ENCODE measurements at places on chromosomes 6 and 20.

DNA sequence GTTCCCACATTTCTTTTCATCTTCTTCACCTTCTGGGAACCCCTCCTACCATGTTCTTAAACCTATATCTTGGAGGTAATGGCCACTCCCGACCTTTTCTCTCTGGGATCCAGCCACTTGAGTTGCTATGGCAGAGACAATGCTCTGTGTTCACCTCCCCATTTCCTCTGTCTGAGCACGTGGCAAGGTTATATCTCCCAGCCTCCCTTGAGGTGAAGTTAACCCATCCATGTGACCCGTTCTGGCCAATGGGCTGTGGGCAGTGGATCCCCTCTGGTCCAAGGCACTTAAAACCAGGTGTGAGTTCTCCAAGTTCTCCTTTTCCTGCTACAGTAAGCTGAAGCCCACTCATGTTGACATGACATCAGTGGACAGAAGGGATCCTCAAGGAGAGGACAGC lies 261.4 kb downstream of the LRFN2 start:
- DNase-seq = no peak

DNA sequence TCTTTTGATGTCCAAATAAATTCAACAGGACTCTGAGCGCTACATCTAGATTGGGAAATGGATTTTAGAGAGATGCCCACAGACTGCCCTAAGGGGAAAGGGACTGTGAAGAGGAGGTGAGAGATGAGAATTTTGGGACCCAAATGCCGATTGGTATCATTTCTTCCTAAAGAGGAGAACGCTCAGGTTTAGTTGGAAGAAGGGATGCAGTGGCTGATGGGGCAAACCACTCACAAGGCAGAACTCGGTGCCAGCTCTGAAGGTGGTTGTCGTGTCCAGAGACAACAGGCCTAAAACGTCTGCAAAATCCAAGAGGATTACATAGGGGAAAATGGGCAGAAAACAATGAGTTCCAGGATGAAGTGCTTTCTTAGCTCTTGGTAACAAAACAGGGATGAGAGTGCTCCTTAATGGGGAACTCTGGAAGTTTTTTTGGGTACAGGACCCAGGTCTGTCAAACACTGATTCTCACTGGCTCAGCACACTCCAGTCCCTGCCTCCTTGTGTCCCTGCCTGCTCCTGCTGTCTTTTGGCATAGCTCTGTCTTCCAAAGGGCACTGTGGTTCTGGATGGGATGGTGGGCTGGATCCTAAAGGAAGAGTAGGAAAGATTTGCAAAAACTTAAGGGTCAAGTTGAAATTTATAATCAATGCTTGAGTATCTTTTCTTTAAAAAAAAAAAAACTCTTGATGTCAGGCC lies 29.0 kb downstream of the NEDD9 start:
- DNase-seq = no peak

DNA sequence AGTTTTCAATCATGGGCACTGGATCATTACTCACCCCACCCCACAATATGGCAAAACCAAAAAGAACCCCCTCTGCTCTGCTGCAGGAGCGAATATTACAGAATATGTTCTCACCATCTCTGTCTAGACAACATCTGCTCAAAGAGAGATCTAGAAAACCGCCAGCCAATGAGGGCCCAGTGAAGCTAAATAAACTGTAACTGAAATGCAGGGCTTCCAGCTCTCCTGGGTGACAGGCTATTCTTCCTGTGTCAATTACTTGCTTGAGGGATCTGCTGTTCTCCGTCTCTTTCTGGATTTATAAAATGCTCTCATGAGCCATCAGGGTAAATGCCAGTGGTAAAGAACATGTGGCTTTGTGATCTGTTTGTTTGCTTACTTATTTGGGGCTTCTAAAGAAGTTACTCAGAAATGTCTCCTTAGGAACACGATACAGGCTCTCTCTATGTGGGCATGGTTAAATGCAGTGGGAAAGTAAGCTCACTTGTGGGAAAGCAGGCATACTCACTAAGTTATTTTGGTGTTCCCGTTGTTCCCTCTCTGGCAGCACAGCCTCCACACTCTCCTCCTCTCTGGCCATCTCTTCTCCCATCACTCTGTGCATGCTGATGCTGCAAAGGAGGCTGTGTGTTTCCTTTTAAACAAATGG lies 44.8 kb downstream of the TTI1 start:
- no peak for DNase-seq

- DNase-seq = no peak
Measured at GRCh38 chr6:13044390-13044789, 283.9 kb downstream of the TBC1D7 start.

DNA sequence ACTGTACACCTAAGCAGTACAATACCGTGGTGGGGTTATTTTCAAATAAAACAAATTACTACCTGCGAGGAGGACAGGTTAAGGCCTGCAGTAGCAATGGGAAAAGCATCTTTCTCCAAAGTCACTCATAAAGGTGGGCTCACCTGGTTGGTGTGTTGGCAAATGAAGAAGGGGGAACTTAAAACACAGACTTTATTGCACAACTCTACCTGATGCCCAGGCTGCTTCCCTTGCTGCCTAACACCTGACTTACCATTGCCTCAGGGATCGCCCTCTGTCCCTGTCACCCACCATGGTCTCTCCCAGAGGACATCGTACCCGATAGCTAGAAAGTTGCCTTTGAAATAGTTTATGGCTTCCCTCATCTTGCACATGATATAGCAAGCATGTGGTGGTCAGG lies 53.6 kb downstream of the GNAS start:
- no peak for DNase-seq

DNA sequence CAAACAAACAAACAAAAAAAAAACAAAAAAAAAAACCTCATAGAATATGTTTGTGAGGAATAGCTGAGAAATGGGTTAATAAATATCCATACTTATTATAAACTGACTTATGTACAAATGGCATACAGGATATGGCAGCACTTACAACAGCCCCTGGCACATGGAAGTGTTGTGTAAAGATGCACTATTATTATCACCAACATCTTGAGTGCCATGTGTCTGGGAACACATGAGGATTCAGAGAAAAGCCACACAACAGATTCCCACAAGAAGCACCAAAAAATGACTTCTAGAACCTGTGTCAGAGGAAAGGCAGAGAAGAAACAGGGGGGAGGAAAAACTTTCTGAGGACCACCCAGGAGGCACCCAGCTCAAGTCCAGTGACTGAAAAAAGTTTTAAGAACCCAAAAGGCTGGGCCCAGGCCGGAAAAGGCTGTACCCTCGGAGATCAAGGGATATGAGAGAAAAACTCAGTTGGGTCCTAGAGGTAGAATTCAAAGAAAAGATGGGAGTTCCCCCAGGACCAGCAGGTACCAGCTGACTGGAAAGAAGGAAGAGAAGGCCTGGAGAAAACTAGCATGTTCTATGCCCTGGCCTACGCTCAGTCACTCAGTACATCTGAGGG lies 9.4 kb upstream of the TAF8 start:
- no peak for DNase-seq

DNA sequence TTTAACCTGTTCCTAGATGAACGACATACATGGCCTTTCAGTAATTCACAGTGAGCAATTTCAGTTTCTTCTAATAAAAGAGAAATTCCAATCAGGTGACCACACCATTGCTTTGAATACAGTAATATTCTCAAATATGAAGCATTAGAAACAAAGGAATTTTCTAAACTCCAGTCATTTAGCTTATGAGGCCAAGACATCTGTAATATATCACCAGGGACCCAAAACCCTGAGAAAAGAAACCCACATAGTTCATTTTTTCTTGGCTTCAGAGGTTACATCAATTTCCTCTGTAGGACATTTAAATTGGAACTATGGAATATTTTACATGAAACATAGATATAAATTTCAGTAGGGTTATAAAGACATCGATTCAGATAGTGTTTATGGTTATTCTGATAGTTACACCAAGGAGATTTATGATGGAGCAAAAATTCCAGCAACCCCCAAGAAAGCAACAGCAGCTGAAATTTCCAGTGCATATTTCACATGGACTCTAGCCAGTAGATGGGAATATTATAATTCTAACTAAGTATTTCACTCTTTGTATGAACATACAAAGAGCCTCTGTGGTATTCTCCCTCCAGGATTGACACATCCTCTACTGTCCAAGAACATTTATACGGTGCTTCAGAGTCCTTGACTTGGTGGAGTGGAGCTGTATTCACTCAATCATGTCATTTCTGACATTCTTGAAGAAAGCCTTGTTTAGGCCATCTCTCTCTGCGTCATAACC lies 82.9 kb downstream of the ADGRG6 start:
- DNase-seq = no peak
